DMS53 (cell line): ENCODE measurements at places on chromosomes 3 and 15.

- DNase-seq = peak; percentile 93
Measured at GRCh38 chr3:197002701-197003454, 26.7 kb downstream of the MELTF start.

- DNase-seq = peak; percentile 18
Measured at GRCh38 chr15:71386448-71387236, 271.4 kb downstream of the THSD4 start.

- peak; percentile 55 for DNase-seq
Measured at GRCh38 chr3:167733961-167734497, 663 bp downstream of the PDCD10 start.

DNA sequence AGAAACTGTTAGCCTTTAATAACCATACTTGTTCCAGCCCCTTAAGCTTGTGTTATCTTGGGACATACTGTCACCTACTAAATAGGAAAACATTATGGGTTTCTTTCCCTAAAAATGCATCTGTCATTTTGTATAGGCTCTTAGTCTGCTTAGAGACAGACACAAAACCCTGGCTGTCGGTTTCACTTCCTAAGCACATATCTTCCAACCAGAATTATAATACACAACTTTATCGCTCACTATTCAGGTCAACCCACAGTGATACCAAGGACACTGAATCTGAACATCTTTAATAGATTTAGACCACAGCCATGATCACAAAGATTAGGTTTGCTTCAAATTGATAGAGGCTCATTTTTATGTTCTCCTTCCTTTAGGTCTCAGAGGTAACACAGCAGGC, 111.8 kb downstream of the CFAP20DC start:
- no peak for DNase-seq

GRCh38 chr15:78103406-78104118, 11.2 kb downstream of the SH2D7 start:
- DNase-seq = peak; percentile 6

DNA sequence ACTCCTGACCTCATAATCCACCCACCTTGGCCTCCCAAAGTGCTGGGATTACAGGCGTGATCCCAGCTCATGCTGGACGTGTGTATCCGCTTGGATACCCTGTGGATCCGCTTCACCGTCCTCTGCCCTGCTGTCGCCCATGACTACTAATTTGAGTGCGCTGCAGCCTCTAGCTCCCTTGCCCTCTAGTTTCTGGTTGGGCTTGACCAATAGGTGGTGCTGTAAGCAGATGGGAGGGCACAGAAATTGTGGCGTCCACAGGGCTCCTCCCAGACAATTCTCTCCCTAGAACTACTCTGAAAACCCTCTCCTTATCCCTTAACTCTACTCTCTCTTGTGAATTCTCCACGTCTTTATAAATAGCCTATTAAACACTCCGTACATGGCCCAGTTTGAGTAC, 36.2 kb downstream of the ZPLD1 start:
- peak; percentile 11 for DNase-seq

- DNase-seq = no peak
Measured at GRCh38 chr15:96328877-96329195, 1.7 kb upstream of the NR2F2 start.

GRCh38 chr15:101444015-101444414, 45.5 kb downstream of the PCSK6 start:
- no peak for DNase-seq

DNA sequence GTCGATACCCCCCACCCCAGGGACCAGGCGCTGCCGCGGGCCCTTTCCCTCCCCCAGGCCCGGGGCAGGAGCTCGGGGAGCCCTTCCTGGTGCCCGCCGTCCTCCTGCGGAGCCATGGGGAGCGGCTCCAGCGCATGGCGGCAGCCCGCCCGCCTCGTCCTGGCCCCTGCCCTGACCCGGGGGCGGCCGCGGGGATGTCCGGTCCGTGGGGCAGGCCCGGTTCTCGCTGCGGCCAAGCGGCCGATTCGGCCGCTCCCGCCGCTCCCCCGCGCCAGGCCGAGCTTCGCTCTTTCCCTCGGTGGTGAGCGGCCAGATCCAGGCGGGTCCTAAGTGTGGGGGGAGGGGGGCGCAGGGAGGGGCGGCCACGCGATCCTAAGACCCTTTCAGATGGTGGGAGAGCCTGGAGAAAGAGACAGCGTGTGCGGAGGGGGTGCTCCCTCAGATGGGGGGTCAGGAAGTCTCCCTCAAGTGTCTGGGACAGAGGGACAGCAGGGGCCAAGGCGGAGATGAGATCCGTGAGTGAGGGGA, 1.3 kb downstream of the NEIL1 start:
- no peak for DNase-seq

DNA sequence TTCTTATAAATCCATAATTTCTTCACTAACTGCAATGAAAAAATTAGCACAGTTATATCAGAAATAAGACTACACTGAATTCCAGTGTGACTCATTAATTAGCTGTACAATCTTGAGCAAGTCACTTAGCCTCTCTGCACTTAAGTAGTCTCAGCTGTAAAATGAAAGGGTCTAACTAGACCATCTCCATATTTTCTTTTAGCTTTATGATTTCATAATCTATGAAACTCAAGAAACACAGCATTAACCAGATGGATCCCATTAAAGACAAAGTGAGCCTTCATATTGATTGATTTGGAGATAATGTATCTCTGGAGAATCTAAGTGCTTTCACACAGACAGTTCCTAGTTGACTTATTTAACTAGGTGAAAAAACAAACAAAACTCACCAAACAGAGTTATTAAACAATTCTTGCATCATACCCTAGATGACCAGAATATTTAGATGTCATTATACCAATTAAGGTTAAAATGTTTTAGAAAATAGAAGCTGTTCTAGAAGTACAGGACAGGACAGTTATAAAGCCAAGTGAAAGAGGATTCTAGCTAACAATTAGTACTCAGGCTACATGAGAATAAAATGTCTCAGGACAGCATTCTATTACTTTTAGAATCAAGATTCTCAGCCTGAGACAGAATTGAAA, 11.2 kb downstream of the CSNK1G1 start:
- no peak for DNase-seq

DNA sequence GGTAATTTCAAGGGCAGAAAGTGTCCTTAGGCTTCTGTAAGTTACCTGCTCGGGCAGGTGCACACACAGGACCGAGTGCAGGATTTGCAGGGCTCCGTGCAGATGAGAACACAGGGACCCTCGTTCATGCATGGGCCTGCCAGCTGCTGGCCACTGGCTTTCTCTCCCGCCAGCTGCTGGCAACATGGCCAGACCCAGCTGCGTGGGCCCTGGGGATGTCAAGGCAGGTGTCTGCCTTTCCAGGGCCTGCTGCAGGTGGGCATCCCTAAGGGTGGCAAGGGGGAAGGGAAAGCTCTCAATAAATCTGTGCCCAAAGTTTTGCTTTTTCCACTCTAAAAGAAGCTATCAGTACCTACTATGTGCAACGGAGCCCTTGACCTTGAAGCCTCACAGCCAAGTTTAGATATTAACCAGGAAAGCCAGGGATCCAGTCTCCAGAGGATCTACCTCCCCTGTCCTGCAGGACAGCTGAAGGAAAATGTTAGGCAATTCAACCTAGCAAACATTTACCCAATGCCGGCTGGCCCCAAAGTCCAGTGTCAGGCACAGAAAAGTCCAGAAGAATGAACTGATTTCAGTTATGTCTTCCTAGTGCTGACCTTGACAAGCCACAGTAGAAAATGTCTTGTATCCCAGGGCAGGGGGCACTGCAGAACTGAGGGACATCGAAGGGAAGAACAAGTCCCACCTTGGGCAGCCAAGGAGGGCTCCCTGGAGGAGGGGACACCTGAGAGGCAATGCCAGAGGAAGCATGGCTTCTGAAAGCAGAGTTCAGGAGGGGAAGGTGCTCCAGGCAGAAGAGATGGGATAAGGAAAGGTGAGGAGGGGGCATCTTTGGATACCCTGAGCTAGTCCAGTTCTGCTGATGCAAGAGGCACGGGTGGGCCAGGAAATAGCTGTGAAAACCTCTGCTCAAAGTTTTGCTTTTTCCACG, 26.4 kb downstream of the NUP210 start:
- DNase-seq = no peak

GRCh38 chr3:47261301-47261700, 21.3 kb downstream of the KIF9 start:
- no peak for DNase-seq

- no peak for DNase-seq
Measured at GRCh38 chr3:146921693-146922092, 316.5 kb upstream of the PLSCR5 start.

GRCh38 chr3:53850895-53851294, 4.5 kb downstream of the IL17RB start:
- no peak for DNase-seq

- peak; percentile 50 for DNase-seq
Measured at GRCh38 chr3:14423197-14423743, 20.9 kb downstream of the SLC6A6 start.

GRCh38 chr3:141371882-141372281, 3.6 kb downstream of the ZBTB38 start:
- DNase-seq = no peak

DNA sequence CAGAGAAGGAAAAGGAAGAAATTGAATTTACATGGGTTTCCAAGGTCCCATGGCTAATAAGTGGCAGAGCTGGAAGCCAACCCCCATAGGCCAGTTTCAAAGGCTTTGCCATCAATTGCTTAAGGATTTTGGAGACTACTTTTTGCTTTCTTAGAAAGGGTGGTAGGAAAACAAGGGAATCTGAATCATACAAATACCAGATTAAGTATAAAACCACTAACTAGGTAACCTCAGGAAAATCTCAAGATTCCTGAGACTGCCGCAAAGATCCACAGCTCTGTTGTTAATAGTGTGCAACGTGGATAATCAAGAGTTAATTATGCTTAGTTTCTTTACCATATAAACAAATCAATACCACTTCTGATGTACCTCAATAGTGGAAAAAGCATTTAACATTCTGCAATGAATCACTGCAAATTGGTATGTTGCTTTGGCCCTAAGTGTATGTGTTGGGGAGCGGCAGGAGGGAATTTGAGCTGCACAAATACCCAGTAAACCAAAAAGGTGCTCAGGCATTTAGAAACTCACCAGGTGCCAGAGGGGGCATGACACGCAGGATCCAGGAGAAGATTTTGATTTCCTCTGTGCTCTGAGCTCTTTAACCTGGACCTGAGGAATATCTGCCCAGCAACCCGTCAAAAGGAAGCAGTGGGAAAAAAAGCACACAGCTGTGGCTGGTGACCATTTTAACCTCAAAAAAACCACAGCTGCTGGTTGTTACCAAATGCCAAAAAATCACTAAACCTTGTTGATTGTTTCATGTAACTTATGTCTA, 22.0 kb downstream of the AADAC start:
- peak; percentile 14 for DNase-seq

DNA sequence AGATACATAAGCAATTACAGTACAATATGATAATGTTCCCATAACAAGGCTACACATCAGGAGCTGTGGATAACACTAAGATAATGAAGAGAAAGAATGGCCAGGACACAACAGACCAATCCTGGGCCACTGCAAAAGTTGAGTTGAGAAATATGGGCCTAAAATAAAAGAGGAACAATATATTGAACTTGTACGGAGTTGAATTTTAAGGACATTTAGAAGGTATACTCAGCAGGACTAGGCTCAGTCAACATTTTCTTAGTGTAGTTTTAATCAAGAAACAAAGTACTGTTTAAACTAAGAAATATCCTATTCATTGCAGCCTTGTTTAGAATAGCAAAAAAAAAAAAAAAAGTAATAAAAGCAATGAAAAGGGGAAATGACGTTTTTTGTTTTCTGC, 24.3 kb downstream of the HERC1 start:
- DNase-seq = no peak

- no peak for DNase-seq
Measured at GRCh38 chr3:14305324-14305723, 97.1 kb upstream of the SLC6A6 start.

DNA sequence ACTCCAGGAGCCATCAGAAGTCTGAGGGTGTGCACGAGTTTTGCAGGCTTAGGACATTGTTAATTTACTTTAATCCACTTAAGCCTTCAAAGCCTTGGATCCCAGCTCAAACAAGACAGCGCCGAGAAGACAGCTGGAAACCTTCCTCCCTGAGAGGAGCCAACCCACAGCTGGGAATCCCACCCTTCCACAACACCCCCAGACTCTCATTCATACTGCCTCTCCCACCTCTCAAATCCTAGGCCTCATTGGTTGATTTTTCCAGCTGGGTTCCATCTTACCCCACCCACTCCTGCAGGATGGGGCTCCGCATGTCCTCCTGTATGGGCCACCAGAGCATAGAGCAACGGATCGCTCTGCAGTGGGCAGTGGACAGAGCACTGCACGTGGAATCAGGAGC, 80.4 kb downstream of the SEMA5B start:
- no peak for DNase-seq

- no peak for DNase-seq
Measured at GRCh38 chr15:73686781-73687256, 2.6 kb downstream of the CD276 start.

- no peak for DNase-seq
Measured at GRCh38 chr3:104198131-104198530, 1168.6 kb upstream of the ALCAM start.

DNA sequence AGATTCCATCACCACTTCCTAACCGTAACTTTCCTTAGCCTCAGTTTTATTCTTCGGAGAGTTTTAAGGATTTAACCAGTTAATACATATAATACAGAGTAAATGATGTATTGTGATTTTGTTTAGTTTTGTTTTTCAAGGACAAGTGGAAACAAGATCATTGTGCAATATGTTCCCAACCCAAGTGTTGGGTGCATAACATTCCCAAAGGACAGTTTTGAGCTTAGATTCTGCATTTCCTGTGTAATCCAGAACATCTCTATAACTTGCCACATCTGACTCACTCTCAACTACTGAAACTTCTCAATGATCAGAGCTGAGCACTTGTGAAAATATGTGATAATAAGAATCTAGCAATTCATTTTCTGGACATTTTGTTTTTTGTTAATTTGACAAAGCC, 466.1 kb upstream of the PPP2R3A start:
- no peak for DNase-seq

- no peak for DNase-seq
Measured at GRCh38 chr3:15889936-15890335, 92.2 kb upstream of the ANKRD28 start.
